ENCODE measurements at places on chromosomes 6 and 20. TPM values are rescaled to one million over a fixed set of nuclear protein-coding genes. Genes with fewer than 3 reads are reported as not detected.

- DNase-seq: no peak
Observed at GRCh38 chr20:13857961-13858360, 73.1 kb downstream of the NDUFAF5 start.

DNA sequence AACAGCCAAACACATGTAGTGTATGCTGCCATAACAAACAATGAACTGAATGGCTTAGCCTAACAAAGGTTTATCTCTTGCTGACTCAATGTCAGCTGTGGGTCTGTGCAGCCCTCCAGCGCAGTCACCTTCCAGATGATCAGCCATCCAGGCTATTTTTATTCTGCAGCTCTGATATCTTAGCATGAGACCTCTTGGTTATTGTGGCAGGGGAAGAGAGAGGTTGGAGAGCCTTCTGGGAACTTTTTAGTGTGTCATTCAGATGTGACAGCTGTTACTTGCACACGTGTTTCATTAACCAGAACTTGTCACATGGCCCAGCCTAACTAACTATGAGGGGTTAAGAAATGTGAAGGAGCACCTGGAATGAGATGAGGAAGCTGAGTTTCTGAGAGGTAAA is 202.5 kb downstream of the DHX35 start:
- no peak for DNase-seq

GRCh38 chr20:45432294-45432693 is 16.4 kb downstream of the PIGT start:
- no peak for DNase-seq

GRCh38 chr6:61909486-61909885 is 376.5 kb downstream of the KHDRBS2 start:
- DNase-seq: no peak

- DNase-seq: no peak
Observed at GRCh38 chr6:53686355-53686940, 20.9 kb upstream of the KLHL31 start.

DNA sequence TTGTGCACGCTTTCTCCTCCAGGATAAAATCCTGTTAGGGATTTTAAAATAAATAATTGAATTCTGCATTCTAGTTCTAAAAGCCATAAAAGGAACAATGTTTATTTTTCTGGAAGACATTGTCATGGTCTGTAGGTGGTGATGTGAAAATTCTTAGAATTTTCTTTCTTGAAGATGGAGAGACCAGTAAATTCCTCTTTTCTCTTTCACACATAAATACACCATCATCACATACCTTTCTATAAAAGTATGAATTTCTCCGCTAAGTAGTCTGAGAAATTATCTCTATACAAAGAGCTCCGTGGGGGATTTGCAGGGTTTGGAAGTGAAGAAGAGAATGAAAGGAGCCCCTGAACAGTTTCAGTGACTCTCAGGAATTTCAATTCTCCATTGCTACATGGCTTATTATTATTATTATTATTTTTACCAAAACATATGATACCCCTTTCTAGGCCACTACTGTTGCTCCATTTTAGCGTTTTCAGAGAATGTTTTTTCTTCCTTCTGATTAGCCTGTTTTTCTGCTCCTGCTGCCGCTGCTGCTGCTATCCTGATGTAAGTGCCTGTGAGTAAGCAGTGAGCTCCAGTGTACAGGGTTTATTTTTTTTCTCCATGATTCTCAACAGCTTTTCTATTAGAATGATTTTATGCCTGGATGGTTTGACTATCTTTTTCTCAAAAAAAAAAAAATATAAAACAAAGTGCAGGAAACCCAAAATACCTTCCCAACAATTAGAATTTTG is 145.8 kb downstream of the SAMD5 start:
- no peak for DNase-seq

DNA sequence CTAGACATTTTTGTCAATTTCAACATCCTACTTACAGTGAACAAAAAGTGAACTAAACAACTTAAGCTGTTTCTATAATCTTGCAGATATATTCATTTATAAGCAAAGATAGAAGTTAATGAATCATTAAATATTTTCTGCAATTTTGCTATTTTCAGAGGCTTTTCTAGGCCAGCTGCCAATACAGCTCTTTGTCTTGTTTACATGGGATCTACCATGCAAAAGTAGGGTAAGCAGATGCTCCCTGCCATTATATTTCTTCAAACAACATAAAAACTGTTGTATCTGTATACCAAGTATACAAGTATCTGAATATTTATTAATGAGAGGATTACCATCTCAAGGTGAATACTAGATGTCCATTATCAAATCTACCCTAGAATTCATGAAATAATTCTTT is 15.4 kb downstream of the PNISR start:
- DNase-seq: no peak

DNA sequence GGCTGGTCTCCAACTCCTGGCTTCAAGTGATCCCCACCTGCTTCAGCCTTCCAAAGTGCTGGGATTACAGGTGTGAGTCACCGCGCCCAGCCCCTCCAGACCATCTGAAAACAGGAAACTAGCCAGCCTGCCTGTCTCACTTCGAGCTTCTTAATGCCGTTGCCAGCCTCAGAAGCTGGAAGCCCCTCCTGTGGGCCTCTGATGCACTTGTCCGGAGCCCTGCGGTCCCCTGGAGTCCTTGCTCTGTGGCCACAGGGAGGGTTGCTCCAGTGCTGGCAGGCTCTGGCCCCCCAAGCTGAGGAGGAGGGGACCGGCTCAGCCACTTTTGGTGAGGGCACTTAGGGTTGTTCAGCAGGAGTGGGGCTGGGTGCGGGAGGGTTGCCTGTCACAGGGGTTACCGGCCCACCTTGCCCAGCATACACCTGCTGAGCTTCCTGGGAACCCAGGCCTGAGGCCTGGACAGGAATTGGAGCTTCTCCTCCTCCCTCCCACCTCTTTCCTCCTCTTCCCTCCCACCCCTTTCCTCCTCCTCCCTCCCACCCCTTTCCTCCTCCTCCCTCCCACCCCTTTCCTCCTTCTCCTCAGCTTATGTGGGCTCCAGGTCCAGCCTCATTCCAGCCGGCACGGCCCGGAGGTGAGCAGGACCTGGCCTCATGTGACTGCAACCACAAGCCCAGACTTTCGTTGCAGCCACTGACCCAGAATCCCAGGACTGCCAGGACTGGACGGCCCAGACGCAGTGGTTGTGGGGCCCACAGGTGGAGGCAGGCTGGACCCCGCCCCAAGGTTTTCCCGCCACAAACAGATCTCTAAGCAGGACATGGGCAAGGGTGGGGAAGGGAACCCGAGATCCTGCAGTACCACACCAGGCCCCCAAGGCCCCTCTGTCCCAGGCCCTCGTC is 9.4 kb upstream of the BIRC7 start:
- no peak for DNase-seq

GRCh38 chr6:28167068-28167467 is 25.4 kb downstream of the ZKSCAN8 start:
- no peak for DNase-seq

GRCh38 chr20:35306931-35307517 is 14.8 kb upstream of the FAM83C start:
- no peak for DNase-seq

- DNase-seq: no peak
Observed at GRCh38 chr6:45775026-45775697, 240.5 kb downstream of the CLIC5 start.

DNA sequence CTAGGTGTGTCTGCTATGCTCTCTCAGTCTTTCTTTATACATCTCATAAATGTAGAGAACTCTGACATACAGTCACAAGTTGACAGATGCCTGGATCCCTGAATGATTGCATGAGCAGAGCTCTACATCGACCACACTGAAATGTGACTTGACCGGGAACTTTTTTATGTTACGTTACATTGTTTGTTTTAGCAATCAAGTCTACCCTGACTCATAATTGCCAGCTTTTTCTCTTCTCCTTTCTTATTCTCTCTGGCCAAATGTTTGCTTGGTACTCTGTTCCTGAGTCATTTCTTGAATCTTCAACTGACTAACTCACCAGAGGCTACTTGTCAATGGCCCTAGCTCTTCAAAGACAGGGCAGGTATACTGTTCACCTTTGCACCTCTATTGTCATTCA is 213.6 kb upstream of the DTNBP1 start:
- no peak for DNase-seq

- no peak for DNase-seq
Observed at GRCh38 chr6:117309069-117309468, 43.7 kb downstream of the VGLL2 start.

DNA sequence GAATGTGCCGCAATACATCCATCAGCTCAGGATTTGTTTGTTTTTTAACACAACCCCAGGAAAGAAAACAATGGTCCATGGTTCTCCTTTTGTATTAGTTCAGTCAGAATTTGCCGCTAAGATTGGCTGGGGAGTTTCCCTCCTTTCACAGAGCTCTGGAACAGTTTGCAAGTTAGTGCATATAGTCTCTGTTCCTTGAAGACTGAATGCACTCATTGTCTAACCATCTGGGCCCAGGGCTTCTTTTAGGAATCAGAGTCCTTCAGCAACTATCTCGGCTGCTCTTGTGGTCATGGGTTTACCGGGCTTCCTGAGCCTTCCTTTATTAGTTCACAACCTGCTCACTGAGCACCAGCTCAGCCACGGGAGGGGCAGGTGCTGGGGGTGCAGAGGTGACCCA is 121.3 kb downstream of the SLC23A2 start:
- no peak for DNase-seq

DNA sequence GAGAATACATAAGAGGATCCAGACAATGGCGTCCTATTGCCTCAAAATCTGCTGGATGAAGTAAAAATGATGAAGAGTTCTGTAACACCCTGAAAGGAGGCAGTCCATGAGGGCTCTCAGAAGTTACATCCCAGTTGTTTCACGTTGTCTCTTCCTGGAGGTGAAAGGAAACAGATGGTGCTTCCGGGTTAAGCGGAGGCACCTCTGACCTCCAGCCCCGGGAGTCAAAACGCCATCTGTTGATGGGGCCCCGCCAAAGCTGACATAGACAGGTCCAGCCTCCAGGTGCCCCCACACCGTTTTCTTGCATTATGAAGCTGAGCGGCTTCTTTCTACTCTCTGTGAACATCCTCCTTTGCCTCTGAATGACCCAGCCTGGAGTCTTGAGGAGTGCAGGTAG is 9.5 kb downstream of the SEMG2 start:
- DNase-seq: no peak

GRCh38 chr20:49508435-49509199 is 26.1 kb upstream of the KCNB1 start:
- DNase-seq: no peak

DNA sequence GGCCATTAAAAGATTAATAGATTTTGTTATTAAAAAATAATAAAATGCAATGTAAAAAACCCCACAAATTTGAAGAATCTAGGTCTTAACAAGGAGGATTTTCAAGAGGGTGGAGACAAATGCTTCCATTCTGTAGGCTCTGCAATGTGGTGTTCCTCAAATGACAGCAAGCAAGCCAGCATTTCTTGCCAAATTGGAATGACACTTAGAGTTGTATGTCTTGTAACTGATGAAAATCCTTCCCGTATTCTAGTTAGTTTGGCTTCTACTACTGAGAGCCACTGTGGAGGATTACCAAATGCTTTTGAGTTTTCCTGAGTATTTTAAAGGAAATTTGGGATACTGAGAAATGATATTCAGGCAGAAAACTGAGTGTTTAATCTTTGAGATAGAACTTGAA is 1225.5 kb upstream of the CITED2 start:
- no peak for DNase-seq

DNA sequence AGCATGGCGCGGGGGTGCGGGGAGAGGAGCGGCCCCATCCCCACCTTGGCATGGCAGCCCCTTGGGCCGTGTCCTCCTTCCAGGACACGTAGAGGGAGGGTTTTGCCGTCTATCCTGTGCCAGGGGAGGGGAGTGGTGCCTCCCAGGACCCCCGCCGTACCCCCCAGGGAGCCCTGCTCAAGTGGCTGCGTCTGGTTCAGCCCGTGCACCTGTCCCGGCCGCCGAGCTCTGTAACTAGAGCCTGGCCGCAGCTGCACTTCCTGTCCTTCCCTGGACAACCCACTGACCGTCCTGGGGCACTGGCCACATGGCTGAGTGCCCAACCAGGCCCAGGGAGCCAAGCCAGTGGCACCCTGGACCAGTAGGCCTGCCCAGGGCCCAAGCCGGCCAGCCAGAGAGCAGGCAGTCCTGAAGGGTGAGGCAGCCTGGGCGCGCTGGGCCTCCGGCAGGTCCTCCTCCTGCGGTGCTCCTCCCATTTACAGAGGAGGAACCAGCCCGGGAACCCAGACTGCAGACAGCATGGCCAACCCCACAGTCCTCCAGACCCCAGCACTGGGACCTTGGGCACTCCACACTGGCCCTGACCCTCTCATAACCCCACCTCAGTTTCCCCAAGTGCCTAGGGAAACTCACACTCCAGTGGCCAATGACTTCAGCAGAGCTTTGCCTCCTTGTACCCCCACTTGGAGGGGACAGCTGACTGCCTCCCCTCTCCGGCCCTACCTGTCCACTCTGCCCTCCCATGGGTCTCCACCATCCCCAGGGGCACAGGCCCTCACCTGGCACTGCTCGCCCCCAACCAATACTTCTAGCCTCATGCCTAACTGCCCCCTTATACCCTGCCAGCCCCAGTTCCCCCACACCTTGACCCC is 8.7 kb downstream of the LAMA5 start:
- no peak for DNase-seq

DNA sequence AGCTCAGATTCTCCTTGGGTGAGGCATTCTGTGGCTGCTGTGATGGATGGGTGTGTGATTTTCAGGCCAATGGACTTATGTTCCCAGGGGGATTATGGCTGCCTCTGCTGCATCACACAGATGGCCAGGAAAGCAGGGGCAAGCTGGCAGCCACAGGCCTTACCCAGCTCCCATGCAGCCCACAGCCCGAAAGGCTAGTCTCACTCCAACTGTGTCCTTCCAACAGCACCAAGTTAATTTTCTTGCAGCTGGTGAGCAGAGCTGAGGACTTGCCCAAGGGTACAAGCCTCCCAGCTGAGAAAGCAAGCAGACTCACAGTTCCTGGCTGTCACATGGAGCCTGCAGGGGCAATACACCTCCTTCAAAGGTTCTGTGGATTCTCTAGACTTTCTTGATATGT is 155.2 kb upstream of the KHDRBS2 start:
- no peak for DNase-seq

DNA sequence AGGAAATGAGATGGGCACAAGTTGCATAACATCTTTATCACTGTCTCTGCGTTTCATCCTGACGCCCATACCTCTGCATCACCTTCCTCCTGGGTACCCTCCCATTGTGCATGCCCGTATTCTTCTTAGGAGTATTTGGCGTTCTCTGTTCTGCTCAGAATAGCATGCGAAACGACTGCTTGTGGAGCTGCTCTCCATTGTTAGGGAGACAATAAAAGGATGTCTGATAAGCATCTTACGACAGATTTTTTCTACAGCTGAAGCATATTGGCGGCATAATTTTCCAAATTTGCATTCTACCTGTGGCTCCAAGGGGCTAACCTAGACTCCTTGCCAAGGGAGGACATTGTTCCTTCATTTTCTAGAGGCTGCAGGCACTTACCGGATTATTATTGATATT is 118.6 kb downstream of the EDN1 start:
- DNase-seq: no peak

- DNase-seq: no peak
Observed at GRCh38 chr6:34671367-34671766, 25.2 kb downstream of the ILRUN start.

Gene PLG
- total RNA-seq: 0.58 TPM

Gene MOXD1
- 14.2 TPM for total RNA-seq

Gene DEFB125
- total RNA-seq: not detected

Gene SDHAF4
- total RNA-seq: 8.6 TPM

Gene RIPOR2
- 17.0 TPM for total RNA-seq

Gene ADTRP
- 0.76 TPM for total RNA-seq

Gene TFAP2A
- 1.6 TPM for total RNA-seq

Gene C6orf163
- total RNA-seq: 4.7 TPM

Gene THEMIS
- total RNA-seq: 1.3 TPM

Gene CST7
- total RNA-seq: 6.7 TPM

Gene TREML1
- 2.1 TPM for total RNA-seq
